T-helper 1 cell (primary cell): ENCODE measurements at places on chromosomes 12 and 14.

- no peak for DNase-seq
These were observed 75.0 kb upstream of the SLC24A4 start for GRCh38 chr14:92247947-92248346.

- DNase-seq: no peak
These were observed 161.1 kb upstream of the PLEKHG7 start for GRCh38 chr12:92541731-92542130.

DNA sequence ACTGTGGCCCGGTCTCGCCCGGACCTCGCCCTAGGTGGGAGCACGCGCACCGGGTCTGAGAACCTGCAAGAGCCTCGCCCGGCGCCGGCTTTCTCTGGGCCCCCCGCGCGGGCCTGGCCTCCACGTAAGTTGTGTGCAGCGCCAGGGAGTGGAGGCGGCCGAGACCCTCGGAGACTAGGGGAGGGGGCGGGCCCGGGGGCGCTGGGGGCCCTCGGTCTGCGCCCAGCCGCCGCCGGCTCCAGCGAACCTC, 183 bp upstream of the PRMT8 start:
- DNase-seq: no peak

DNA sequence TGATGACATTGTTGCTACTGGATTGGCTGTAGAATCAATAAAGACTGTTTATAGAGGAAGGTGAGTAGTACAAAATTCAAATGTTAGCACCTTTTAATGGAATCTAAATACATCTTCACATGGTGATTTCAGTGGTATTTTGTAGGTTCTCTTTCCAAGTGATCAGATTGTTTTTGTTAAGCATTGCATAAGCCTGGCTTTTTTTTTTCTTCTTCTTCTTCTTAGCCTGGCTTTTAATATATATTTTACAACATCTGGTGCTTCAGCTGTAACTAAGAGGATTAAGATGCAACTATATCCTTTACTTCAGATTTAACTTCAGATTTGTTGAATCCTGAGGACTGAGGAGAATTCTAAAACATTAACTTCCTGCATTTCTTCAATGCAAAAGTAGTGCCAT, 57.3 kb upstream of the ATF1 start:
- DNase-seq: no peak

DNA sequence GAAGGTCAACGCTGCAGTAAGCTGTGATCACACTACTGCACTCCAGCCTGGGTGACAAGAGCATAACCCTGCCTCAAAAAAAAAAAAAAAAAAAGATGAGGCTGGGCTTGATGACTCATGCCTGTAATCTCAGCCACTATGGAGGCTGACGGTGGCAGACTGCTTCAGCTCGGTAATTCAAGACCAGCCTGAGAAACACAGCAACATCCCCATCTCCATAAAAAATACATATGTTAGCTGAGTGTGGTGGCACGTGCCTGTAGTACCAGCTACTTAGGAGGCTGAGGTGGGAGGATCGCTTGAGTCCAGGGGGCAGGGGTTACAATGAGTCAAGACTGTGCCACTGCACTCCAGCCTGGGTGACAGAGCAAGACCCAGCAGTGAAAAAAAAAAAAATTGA, 50.4 kb downstream of the GXYLT1 start:
- DNase-seq: no peak

DNA sequence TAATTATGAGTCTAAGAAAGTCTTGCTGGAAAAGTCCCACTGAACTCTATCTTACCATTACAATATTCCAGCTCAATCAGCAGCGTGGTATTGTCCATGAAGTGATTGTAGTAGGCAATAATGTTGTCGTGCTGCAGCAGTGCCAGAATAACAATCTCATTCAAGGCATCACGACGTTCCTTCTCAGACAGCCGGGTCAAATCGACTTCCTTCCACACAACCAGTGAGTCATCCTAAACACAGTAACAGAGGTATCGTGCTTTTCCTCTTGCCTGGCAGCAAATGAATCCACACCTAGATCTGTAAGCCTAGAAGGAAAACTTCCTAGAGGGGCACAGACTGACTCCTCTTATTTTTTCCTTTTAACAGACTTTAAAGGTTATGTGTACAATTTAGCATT, 2.9 kb downstream of the NEK9 start:
- no peak for DNase-seq

- no peak for DNase-seq
These were observed 21.7 kb downstream of the FBRSL1 start for GRCh38 chr12:132511516-132512196.
